KBM-7 (cell line): ENCODE measurements at places on chromosomes 2 and 18.

DNA sequence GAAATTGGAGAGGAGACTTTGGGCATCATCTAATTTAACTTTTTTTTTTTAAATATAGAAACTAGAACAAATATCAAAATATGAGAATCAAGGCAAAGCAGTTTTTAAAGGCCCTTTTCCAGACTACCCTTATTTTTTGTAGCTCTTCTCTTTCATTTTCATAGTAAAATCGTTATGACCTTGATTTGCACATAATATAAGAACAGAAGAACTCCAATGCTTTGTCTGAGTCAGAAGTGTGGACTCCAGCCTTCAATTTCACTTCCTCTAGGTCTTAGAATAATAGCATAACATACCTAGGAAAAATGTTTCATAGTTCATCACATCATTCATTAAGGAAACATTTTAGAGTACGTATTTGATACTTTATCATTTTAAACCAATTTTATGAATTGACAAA is 74.4 kb downstream of the ANKRD12 start:
- no peak for DNase-seq

GRCh38 chr18:9019135-9019534 is 83.4 kb upstream of the NDUFV2 start:
- DNase-seq: no peak

DNA sequence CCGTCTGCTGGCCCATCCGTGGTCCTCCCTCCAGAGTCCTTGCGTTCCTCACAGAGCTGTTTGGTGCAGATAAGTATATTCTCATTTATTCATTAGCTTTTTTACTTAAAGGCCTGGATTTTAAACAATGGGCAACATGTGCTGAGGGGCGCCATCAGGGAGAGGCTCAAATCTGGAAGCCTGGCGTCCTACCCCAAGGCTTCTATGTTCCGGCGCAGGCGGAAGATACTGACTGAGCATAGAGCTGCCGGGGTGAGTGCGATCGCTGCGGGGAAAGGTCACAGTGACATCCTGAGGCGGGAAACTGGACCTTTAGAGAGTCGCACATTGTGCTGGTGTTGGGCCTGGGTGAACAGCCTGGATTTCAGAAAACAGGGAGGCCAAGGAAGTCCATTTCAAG is 130.6 kb upstream of the PXDN start:
- no peak for DNase-seq

- no peak for DNase-seq
Observed at GRCh38 chr18:58338141-58338540, 290.8 kb downstream of the ALPK2 start.

DNA sequence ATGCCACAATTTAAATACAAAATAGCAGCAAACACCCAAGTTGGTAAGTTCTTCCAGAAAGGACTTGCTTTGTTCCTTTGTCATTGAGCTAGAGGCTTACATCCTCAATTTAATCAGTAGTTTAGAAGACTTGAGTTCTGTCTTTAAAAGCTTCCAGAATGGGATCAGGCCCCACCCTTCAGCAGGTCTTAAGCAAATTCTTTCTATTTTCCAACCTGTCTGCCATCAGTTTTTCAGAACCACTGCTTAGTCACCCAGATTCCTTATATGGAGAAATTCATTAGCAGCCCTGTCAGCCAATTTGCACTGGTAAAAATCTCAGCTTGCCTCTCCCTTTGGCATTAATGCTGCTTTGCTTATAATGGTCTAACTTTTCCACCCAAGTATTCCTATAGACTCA is 263.6 kb upstream of the HNMT start:
- no peak for DNase-seq
